HFFc6 (cell line): ENCODE measurements at places on chromosomes 5 and 9.
A peak's percentile ranks its signal among the peaks of the same experiment; 100 is the strongest.

- no peak for DNase-seq
Observed at GRCh38 chr9:83471241-83471640, 67.0 kb downstream of the FRMD3 start.

GRCh38 chr9:696332-697323, 144.9 kb upstream of the DMRT1 start:
- peak; percentile 70 for DNase-seq

GRCh38 chr5:93675460-93676450, 65.6 kb downstream of the POU5F2 start:
- no peak for DNase-seq

DNA sequence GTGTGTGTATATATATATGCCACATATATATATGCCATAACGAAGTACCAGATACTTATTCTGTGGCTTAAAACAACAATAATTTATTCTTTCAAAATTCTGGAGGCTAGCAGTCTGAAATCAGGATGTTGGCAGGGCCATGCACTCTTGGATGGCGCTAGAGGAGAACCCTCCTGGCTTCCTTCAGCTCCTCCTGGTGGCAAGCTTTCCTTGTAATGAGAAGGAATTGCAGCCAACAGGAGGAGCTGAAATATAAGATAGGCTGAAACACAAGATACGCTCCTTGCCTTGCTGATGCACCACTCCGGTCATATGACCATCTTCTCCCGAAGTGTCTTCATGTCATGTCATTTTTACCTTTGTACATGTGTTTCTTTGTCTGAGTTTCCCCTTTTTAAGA, 368.1 kb upstream of the CTNND2 start:
- DNase-seq, result no peak

DNA sequence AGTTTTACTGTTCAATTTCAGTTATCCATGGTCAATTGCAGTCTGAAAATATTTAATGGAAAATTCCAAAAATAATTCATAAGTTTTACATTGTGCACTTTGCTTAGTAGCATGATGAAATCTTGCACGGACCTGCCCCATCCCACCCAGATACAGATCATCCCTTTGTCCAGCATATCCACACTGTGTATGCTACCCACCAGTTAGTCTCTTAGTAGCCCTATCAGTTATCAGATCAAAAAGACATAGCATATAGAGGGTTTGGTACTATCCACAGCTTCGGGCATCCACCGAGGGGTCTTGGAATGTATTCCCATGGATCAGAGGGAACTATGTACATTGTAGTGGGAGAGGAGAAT, 97.7 kb downstream of the SLC44A1 start:
- no peak for DNase-seq

- no peak for DNase-seq
Observed at GRCh38 chr5:111163000-111163399, 61.2 kb upstream of the CAMK4 start.
